ENCODE measurements at places on chromosomes 3 and 15.

GRCh38 chr15:60479361-60480110 lies 594 bp upstream of the ICE2 start:
- DNase-seq, result no peak

DNA sequence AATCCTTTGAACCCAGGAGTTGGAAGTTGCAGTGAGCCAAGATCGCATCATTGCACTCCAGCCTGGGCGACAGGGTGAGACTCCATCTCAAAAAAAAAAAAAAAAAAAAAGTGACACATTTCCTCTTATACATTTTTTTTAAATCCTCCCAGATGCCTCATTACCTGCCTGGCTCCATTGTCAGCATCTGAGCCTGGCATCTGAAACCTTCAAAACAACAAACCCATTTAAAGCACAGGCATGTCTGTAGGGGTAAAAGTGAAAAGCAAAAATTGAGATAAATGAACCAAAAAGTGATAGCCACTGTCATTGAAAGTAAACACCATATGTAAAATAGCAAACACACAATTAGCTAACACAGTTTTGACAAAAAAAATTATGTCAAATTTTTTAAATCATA lies 38.6 kb downstream of the OSBPL10 start:
- no peak for DNase-seq

GRCh38 chr3:197017003-197017402 lies 12.6 kb downstream of the MELTF start:
- no peak for DNase-seq

GRCh38 chr3:58539626-58540025 lies 2.6 kb upstream of the ACOX2 start:
- DNase-seq, result no peak

GRCh38 chr15:69929905-69930630 lies 167.6 kb downstream of the TLE3 start:
- no peak for DNase-seq

DNA sequence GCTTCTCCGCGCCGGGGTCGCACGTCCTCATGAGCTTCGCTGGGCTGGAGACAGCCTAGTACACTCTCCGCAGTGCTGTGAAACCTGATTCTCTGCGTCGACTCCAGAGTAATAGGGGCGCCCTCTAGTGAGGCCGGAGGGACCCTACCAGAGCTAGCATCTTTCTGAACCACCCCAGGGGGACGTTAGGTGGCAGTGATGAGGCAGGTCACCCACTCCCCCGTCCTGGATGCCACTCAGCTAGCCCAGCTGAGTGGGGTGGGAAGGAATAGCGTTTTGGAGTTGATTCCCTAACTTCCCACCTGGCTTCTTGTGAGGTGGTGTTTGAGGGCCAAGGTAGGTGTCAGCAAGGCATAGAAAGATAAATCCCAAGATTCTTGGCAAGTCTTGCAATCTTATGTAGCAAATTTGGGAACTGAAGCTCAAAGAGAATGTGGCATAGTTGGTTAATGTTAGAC lies 4.0 kb downstream of the DUOXA2 start:
- peak; percentile 56 for DNase-seq

DNA sequence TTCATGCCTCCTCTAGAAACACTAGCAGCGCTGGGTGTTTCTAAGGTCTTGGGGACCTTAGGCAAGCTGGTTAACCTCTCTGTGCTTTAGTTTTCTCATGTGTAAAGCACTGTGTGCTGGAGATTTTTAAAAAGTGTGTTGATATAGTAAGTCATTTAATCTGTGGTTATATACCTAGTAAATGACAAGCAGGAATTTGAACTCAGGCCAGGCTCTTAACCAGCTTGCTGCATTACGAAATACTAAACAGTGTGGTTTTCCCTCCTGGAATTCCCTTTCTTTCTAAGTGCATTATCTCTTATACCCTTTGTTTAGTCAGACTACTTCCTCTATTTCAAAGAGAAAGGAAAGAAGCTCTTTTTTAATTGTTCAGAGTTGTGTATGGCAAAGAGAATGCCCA lies 26.5 kb downstream of the NEO1 start:
- no peak for DNase-seq

DNA sequence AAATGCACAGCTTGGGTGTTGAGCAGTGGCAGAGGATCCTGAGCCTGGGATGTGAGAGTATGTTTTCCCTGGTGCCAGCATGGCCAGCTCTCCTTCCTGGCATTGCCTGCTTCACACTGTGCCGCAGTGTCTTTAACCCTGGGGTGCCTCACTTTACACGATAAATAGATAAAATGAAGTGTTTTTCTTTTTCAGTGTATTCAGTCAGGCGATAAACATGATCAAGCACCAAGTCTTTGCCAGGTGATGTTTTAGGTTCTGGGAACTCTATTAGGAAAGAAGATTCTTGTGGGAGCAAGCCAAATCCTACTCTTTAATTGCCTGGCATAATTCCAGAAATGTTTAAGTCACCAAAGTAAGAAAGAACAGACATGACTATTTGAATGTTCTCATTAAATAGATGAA lies 14.0 kb downstream of the ABHD6 start:
- DNase-seq, result no peak

GRCh38 chr3:112582244-112582874 lies 20.5 kb downstream of the SLC35A5 start:
- no peak for DNase-seq

GRCh38 chr3:52088445-52089367 lies 32.3 kb upstream of the DUSP7 start:
- no peak for DNase-seq

GRCh38 chr3:15065550-15066007 lies 464 bp upstream of the MRPS25 start:
- DNase-seq, result no peak

- DNase-seq, result no peak
Measured at GRCh38 chr3:33174711-33175414, 43.7 kb downstream of the SUSD5 start.

GRCh38 chr3:9808345-9809037 lies 1.6 kb upstream of the TTLL3 start:
- DNase-seq, result peak; percentile 19

DNA sequence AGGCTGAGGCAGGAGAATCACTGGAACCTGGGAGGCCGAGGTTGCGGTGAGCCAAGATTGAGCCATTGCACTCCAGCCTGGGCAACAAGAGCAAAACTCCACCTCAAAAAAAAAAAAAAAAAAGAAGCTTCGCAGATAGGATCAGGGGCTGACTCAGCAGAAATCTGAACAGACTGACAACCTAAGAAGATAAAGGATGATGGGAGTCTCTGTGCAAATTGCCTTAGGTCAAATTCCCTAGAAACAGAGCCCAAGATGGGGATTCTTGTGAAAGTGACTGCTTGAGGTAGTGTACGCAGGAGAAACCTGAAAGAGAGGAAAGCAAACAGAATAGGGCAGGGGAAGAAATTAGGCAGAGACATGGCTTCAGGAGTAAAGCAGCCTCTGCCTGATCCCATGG lies 160.8 kb upstream of the LRIG1 start:
- no peak for DNase-seq

GRCh38 chr3:183662099-183662498 lies 26.7 kb downstream of the KLHL24 start:
- no peak for DNase-seq

DNA sequence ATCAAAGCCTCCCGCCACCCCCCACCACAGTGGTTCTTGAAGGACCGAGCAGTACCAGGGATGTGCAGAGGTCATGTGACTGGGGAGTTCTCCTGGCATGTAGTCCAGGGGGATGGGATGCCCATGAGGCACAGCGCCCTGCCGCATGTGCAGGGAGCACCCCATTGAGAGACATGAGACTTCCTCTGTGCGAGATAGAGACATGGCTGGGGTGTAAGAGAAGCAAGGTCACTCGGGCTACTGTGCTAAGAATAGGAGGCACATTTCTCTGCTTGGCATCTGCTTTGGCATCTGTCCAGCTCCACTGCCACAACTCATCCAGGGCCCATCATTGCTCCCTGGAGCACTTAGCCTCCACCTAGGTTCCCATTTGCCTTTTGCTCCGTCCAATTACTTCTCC lies 2.4 kb upstream of the CYP1A1 start:
- no peak for DNase-seq

GRCh38 chr15:27573805-27574485 lies 525.2 kb downstream of the OCA2 start:
- no peak for DNase-seq
